ENCODE measurements at places on chromosomes 12 and 14. TPM values are rescaled to one million over a fixed set of nuclear protein-coding genes. Genes with fewer than 3 reads are reported as not detected.

DNA sequence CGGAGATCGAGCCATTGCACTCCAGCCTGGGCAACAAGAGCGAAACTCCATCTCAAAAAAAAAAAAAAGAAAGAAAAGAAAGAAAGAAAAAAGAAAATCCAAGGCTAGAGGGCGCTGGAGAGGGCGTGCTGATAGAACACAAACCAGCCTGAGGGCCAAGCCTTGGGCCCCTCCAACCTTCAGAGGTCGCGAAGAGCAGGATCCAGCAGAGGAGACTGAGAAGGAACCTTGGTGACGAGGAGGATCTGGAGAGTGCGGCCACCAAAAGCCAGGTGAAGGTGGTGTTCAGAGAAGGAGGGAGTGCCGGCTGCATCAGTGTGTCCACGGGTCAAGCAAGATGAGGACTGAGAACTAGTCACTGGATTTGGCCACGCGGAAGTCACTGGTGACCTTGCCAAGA lies 4.1 kb upstream of the DYNC1H1 start:
- DNase-seq, result no peak

DNA sequence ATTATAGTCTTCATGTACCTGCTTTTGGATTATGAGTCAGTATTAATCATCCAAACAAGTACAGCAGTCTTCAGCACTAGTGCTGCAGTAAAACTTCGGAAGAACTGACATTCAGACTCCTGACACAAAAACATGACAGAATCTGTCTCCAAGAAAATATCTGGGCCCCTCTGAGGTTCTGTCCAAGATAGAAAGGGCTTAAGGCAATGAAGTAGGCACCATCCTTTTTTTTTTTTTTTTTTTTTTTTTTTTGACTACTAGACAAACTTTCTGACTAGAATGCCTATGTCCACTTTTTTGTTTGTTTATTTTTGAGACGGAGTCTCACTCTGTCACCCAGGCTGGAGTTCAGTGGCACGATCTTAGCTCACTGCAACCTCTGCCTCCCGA lies 112.5 kb downstream of the MED13L start:
- no peak for DNase-seq

- DNase-seq, result no peak
Observed at GRCh38 chr12:127214186-127214585, 1052.8 kb upstream of the TMEM132C start.

CCDC175 gene
- not detected for total RNA-seq

All from epithelial cell of proximal tubule (primary cell).